NCI-H1092 (cell line): ENCODE measurements at places on chromosomes 12 and 14.

DNA sequence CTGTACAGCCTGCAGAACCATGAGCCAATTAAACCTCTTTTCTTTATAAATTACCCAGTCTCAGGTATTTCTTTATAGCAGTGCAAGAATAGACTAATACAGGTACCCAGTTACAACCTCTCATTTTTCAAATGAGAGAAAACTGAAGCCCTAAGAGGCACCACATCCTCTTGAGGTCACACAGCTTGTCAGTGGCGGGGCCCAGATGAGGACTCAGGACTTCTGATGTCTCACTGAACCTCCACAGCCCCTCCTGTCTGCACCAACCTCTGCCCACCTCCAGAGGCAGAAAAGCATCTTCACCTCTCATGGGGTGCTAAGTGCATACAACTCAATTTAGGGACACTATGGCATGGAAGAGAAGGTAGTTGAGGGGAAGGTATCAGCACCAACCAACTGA lies 120.7 kb downstream of the CRACR2A start:
- no peak for DNase-seq

GRCh38 chr14:88075269-88075981 lies 70.5 kb downstream of the GPR65 start:
- no peak for DNase-seq

GRCh38 chr14:69937367-69938081 lies 58.3 kb downstream of the SMOC1 start:
- DNase-seq: no peak

GRCh38 chr14:105531088-105531893 lies 4.9 kb downstream of the TMEM121 start:
- no peak for DNase-seq

DNA sequence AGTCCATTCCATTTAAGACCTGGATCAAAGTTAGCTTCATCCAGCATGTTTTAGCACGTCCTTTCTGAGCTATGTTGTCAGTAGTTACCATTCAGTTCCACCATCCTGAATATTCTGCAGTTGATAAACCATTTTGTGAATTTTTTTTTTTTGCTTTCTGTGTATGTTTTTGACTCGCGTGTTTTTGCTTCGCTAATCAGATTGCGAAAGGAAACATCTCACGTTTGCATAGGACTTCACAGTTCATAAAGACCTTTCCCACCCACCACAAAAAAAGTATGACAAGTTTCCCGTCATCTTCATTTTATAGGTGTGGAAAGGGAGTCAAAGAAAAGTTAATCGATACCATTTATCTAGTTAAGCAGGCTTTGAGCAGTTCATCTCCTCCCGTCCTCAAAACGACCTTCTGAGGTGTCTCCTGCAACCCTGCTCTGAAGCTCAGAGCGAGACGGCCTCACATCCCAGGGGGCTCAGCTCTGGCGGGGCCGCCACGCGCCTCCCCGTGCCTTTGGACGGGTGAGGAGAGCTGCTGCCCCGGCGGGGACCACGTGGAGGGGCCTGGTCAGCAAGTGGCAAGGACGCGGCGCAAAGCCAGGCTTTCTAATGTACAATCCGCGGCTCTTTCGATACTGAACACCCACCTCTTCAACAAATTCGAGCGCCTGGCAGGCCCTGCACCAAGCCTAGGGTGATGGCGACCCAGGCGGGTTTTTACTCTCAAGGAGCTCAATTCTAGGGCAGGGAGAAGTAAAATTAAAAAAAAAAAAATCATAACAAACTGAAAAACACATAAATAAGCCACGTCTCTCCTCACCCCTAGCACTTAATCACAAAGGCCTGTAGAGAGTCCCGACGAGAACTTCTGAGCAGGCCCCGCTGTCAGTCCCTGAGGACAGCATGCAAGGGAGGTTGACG lies 988 bp upstream of the TMEM263 start:
- DNase-seq: no peak

DNA sequence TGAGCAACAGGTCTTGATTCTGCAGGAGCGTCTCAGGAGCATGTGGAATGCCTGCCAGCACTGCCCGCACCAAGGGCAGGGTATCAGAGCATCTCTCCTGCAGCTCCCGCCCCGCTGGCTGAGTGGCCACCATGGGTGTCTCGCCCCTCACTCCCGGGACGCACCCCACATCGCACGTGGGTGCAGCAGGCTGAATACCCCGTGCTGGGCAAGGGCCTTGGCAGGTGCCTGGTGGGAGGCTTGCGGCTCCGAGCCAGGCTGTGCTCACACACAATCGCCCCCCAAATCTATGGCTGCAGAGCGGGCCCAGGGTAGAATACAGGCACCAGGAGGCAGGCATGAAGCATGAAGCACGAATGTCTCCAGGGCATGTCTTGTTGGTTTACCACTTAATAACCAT lies 103.9 kb upstream of the TMEM132D start:
- DNase-seq: no peak

DNA sequence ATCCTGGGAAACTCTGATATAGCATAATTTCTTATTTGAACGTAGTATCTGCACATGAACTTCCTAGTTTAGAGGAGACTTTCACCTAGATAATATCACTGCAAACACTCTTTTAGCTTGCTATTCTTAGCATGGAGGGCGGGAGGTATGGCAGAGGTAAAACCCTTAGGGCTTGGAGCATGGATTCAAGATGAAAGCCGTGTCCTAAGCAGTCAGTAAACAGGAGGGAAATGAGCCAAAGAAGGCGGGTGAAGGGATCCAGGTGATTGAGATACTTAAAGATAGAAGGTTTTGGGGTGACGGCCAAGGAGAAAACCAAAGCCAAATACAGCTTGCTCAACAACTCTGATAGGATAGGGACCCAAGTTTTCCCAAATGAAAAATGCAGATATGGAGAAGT lies 107.1 kb upstream of the BCAT1 start:
- no peak for DNase-seq

DNA sequence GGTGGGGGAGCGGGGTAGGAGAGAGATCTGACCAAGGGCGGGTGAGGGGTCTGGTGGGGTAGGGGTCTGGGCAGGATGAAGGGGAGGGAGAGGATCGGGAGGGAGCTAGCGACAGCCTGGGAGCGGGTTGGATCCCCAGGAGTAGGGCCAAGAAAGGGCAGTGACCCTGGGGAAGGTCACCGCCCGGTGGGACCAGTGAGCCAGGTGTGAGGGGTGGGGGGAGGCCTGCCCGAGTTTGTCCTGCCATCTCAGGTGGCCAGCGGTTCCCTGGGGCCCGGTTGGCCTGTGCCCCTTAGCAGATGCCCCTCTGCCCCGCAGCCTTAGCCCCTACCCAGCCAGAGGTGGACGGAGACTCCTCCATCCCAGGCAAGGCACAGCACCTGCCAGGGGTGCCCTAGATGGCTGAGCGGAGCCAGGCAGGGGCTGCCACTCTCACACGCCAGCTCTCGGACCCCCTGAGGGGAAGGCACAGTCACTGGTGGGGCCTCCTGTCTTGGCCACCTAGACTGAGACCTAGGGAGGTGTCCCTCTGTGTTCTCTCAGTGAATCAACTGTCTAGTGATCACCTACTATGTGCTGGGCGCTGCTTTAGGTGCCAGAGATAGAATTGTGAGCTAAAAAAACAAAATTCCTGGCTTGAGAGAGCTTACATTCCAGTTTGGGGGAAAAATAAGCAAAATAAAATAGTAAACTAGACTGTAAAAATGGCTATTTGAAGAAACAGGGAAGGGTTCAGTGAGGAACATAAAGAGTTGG lies 629 bp upstream of the TTC7B start:
- DNase-seq: no peak

GRCh38 chr12:122491991-122492390 lies 8.7 kb downstream of the ZCCHC8 start:
- no peak for DNase-seq

DNA sequence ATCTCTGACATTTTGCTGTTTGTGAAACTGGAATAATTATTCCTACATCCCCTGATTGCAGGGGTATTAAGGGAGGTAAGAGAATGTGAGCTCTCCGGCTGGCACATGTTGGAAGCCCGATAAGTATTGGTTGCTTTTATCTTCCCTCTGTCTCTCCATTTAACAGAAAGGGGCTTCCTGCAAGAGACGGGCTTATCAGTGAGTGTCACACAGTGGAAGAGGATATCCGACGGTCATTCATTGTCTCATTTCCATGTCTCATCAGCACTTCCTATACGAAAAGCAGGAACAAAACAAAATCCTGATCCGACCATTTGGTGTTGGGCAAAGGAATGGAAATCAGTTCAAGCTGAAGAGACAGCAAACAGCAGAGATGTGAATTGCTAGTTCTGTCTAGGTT lies 10.7 kb downstream of the DYRK4 start:
- no peak for DNase-seq

GRCh38 chr12:8483079-8483478 lies 27.3 kb downstream of the CLEC6A start:
- no peak for DNase-seq

- DNase-seq: no peak
Measured at GRCh38 chr14:78401866-78402265, 231.7 kb downstream of the NRXN3 start.

DNA sequence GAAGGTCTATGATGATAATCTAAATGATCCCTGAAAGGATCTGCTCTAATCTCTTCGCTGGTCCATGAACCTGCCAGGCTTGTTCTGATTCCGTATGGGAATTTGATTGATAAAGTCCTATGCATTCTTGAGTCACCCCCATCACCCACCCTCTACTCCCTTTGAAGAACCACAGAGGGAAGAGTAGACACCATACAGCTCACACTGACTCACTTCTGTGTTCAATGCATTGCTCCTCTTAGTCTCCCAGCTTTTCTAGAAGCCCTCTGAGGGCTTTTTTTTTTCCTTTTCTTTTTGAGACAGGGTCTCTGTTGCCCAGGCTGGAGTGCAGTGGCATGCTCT lies 18.5 kb upstream of the GPRC5A start:
- DNase-seq: no peak

- DNase-seq: no peak
Measured at GRCh38 chr14:74834692-74835392, 41.1 kb downstream of the PROX2 start.
